ENCODE measurements at places on chromosomes 12 and 14. TPM values are rescaled to one million over a fixed set of nuclear protein-coding genes. Genes with fewer than 3 reads are reported as not detected.
A peak's percentile ranks its signal among the peaks of the same experiment; 100 is the strongest.

Gene GPR84
- not detected for total RNA-seq

Gene TMTC1
- total RNA-seq, result 25.3 TPM

Gene RTL1
- total RNA-seq, result not detected

Gene FAM181A
- not detected for total RNA-seq

Gene RAB5B
- 58.6 TPM for total RNA-seq

- no peak for DNase-seq
These were observed at the start of gene NOS1 for GRCh38 chr12:117361347-117361751. Gene NOS1, minus strand, starts transcription at chr12:117361626. Its CDS starts 30,557 bp downstream, at chr12:117331069.

DNA sequence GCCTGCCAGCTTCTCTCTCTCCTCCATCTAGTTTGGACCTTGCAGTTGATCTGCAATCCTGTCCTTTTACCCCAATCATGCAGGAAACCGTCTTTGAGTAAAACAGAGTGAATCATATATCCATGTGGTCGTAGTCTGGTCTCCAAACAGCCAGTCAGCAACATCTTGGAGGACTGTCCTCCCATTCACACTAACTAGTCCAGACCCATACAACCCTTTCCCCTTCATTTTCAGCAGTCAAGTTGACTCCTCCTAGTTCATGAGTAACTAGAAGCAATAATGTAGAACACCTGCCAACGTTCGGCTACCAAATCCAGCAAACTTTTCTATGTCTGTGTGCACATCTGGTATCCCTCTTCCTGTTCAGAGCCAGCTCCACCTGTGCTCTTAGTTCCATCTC lies 10.8 kb upstream of the BIN2 start:
- peak; percentile 34 for DNase-seq

DNA sequence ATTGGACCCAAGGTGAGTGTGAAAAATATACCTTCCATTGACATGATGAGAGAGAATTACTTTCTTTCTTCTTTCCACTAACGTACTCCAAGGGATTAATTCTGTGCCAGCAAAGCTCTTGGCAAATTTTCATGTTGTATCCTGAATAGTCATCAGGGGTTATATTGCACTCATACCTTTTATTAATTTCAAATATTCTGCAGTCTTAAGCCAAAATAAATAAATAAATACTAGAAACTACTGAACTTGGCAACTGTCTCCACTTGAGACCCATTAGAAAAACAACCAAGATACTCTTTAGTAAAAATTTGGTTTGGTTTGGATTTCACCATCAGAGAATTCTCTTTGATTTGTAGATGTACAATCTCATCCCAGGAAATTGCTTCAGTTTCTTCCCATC lies 22.1 kb upstream of the CLEC14A start:
- no peak for DNase-seq

DNA sequence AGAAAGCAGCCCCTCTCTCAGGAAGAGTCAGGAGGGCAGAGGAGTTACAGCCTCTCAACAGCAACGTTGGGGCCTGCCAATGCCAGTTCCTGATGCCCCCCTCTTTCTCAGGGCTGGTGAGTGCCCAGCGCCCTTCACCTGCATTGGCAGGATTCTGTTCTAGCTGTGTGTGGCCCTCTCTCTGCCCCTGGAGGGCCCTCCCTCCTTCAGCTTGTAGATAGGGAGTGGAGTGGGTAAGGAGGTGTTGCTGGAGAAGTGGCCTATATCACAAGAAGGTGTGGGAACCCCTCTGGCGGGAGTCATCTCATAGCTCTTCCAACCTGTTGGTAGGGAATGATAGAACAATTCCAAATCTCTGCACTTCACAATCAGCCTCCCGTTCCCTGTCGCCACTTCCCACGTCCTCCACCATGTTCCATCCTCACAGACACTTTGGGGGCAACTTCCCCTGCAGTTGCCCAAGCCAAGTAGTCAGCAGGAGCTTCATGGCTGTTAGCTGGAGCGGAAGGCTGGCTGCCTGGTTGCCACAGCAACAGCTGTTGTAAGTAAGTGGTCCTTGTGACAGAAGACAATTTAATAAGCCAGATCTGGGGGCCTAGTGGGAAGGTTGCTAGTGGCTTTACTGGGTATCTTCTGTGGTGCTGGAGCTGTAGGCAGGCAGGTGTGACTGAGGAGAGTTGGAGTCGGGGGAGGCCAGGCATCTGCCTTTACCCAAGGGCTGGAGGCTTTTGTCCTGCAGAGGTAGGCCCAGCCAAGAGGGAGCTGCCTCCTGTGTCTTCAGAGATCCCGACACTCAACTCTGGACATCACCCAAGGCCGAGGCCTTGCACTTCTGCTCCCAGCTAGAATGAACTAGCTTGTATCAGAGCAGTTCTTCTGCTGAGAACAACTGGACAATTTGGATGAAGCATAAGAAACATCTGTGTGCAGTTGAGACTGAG lies 38.4 kb downstream of the GALNT16 start:
- no peak for DNase-seq

DNA sequence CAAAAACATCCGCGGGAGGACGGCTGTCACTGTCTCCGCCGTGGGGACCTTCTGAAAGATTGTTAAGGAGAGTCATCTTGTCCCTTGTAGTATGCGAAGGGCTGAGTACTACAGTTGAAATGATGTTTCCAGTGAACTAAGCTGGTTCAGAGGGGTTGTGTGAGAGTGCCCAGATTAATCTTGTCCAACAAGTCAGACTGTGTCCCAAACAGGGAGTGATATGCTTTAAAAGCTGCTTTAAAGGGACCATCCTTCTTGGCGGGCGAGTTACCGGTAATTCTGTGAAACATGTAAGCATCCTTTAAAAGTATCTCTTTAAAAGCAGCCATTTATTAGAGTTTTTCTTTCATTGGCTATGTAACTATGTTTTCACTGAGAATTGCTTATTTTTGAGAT lies 1.1 kb downstream of the WDR20 start:
- DNase-seq, result no peak
